ENCODE measurements at places on chromosomes 7 and 10.

DNA sequence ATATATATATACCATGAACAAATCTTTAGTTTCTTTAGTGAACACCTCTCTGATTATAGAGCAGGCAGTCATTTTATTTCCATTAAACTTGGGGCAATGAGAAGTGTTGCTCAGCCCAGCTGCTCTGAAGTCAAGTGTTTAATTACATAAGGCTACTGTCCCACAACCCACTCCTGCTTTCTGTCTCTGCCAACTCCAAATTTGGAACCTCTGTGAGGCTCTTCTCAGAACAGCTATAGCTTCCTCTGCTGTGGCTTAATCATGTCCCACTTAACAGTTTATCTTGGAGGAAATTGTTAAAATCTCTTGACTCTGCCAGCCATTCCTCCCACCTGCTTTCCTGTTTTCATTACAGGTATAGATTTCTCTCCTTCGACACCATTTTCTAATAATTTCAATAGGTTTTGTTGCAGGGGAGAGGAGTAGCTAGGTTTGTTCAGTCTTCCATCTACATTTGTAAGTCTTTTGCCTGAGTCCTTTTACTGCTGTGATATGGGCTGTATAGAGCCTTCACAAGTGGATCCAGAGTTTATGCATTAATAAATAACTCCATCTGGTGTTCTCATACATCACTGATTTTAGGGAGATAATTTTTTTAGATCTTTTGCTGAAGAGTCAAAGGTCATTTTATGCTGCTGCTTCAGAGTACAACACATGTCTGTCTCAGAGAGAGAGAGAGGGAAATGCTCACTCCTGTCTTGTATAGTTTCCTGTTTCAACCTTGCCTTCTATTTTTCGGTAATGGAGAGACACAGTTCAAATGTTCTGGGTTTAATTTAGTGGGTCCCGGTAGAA is 170.4 kb downstream of the WNT2 start:
- DNase-seq, result no peak

DNA sequence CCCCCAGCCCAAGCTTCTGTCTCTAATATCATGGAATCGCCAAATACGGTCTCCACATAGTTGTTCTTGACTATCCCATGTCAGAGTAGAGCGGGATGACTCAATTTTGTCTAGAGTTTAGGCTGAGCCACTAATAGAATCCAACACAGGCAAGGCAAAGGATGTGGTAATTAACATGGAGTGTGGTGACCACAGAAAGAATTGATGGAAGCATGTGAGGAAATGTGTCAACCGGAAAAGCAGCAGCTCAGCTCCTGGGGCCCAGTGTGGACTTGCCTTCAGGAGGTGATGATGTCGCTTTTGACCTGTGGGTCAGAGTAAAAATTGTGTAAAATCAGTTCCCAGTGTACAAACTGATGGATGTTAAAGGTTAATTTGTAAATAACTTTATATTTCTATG is 139.3 kb upstream of the KLF6 start:
- peak; percentile 94 for DNase-seq

DNA sequence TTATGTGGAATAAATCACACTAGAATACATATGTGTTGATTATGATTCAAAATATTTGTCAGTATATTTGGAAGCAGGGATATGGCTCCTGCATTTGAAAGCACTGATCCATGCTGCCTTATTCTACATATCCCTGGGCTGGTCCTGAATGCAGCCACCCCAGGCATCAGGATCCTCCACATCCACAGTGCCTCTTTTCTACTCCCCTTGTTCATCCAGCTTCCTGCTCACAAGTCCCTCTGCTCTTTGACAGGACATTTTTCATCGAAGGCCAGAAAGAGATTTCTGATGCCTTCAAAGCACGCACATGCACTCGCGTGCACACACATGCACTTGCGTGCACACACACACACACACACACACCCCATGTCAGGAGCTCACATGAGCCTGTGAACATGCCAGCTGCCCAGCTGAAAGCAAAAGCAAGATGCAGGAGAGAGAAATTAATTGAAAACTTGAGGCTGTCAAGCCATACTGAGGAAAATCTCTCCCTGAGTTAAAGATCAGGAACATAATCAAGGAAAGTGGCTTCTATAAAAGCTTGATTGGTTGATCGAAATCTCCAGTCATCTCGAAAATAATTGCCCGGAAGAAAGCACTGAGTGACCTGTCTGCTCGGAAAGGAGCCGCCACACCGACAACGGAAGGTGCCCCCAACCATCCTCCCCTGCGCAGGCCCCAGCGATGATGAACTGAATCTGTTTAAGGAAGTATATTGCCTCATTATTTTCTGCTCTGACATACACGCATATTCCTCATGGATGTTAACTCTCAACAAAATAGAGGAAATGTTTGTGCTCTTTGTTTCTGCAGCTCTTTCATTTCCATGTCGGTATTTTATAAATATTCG is 104.0 kb upstream of the ARID5B start:
- no peak for DNase-seq

GRCh38 chr10:59234194-59234593 is 57.8 kb downstream of the PHYHIPL start:
- peak; percentile 13 for DNase-seq

DNA sequence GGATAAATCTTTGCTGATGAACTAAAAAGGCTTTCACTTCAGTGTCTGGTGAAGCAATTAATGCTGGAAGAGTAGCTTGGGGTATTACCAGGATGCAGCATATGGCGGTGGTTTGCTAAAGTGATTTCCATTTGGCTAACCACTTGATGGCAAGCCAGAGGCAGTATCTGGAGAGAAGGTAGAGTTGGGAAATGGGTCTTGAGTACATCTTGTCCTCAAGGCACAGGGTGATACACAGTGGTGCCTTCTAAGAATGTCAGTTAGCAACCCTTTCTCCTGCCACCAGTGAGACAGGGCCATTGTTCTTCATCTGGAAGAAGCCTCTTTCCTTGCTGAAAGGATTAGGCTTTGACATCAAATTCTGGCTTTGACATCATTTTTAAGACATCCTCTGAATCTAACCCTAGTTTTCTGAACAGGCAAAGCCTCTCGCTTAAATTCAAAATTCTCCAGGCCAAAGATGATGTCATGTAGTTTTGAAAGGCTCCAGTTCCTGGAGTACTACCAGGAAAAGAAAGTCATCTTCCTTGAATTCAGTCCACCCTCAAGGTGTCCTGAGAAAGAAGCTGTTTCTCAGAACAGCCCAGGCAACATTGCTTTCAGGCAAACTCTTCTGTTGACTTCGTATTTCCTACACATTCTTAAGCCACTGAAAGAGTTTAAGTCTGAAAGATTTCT is 162.4 kb downstream of the ARID5B start:
- DNase-seq, result no peak

GRCh38 chr7:80997841-80998240 is 79.0 kb upstream of the SEMA3C start:
- DNase-seq, result no peak

DNA sequence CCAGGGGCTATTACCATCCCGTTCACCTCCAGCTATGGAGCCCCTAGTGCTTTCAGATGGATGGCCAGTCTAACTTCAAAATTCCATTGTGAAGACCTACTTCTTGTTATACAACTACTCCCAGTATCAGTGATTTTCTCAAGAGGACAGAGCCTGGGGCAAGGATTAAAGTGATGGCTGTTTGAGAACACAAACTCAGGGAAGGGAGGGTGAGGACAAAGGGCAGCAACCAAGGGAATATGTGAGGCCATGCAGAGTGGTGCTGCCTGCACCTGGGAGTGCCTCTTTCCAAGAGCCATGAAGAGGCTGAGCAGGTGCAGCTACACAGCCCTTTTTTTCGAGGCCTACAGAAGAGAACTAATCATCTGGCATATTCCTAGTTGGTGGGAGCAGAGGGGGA is 303.5 kb upstream of the BMPER start:
- DNase-seq, result no peak

- DNase-seq, result no peak
These were observed 138.7 kb upstream of the SMIM30 start for GRCh38 chr7:113256883-113257531.

DNA sequence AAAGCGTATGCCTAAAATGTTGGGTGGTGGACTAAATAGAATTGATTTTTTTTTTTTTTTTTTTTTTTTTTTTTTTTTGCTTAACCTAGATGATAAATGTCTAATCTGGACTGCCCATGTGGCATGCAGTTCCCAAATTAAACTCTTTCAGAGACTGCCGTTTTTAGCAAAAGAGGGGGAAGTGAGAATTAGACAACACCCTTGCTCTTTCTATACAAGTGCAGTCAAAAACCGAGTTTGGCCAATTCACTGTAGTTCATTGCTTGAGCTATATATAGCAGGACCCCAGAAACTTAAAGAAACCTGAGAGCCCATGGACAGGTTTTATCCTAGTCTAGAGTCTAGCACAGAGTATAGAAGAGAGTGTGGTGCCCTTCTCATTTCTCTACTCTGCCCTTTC is 141.9 kb downstream of the GRM3 start:
- no peak for DNase-seq

- no peak for DNase-seq
These were observed 9.7 kb upstream of the THSD7A start for GRCh38 chr7:11841657-11842056.

DNA sequence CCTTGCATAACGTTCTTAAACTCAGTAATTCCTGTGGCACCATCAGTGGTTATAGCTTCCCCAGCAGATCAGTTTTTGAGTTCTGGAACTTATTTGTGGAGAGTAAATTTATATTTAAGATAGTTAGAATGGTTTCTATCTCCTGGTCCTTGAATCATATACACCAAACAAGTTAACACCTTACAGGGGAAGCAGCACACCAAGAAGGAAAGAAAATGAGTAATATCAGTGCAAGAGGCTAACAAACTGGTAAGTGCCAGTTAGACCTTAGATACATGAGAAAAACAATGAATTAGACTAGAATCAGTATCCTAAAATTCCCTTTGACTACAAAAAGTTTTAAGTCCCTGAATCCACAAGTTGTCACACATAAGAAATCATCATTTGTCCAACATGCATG is 54.2 kb downstream of the ABI1 start:
- DNase-seq, result no peak

DNA sequence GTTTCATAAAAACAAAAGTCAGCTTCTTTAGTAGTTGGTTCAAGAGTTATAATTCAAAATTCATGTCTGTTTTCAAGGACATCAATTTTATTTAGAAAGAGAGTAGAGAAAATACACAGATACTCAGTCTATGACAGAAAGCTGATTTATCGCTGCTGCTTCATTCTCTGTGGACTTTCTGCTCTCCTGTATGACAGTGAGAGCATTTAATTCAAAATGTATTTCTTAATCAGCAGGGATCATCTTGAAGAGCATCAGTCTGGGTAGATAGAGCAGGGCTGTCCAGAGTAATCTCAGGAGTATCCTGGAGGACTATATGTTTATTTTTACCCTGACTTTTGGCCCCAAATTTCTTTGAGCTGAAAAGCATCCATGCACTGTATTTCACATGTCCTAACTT is 1676.7 kb downstream of the REEP3 start:
- DNase-seq, result no peak

DNA sequence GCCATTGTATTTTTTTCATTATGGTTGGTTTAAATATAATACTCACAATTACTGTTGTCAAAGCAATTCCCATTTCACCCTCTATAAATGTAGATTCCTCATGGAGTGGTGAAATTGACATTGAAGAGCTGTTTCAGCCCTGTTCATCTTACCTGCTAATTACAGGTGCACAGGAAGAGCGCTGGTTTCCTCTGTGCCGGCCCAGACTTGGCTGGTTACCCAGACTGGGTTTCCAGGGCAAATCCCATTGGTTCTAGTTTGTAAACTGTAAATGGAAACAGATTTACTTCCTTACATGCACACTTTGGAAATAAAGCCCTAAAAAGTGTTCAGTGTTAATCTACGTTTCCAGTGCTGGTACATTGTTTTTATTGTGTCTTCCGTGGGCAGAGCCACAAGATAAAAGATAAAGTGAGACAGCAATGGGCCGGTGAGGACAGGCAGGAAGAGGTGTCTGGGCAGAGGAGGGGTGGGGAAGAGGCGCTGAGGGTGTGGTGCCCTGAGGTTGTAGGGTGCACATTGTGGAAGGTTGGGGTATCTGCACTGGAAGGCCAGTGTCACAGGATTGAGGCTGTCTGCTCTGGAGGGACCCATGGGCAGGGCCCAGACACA is 71.6 kb upstream of the ZPBP start:
- no peak for DNase-seq

GRCh38 chr10:72089618-72090017 is 1.3 kb upstream of the SPOCK2 start:
- DNase-seq, result no peak

DNA sequence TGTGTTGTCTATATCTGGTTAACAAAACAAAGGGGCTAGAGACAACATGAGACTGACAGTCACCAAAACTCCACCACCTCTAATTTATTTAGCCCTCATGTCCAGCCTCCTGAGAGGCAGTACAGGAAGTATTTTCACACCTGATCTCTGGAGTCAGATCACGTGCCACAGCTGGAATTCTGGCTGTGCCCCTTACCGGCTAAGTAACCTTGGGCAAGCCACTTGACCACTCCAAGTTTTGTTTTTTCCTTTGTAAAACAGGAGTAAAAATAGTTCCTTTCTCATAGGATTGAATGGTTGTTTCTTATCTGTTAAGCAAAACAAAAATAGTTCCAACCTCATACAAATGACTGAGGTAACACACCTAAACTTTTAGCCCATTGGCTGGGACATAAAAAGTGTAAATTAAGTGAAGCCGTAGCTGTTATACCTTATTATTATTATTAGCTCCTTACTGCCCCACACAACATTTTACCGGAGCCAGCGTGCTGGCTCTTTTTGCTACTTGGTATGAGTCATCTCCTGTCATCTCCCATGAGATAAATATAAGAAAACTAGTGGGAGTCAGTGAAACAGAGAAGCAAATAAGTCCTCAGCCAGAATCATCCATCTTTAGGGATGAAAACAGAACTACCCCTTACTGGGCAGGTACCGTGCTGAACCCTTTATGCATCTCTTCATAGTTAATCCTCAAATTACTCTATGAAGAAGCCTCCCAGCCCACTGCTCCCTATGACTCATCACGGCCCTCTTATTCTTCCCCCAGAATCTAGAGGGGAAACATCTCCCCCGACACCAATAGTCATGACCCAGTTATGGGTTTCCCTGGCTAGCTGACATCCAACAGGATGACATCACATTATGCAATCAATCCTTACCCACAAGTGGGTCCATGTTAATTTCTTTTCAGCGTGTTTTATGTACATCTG is 44.9 kb downstream of the PPP1R3C start:
- DNase-seq, result peak; percentile 88

DNA sequence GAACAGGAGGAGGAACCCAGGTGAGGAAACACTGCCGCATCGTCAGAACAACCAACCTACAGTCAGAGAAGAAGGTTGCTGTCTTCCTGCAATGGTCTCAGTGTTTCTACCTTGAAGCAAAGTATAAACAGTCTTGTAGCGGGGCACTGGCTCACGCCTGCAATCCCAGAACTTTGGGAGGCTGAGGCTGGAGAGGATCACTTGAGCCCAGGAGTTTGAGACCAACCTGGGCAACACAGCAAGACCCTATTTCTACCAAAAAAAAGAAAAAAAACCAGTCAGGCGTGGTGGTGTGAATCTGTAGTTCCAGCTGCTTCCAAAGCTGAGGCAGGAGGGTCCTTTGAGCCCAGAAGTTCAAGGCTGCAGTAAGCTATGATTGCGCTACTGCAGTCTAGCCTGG is 23.4 kb downstream of the SNX8 start:
- DNase-seq, result no peak

- DNase-seq, result no peak
These were observed 86.5 kb downstream of the ARID5B start for GRCh38 chr10:61987951-61988379.

- no peak for DNase-seq
These were observed 19.7 kb upstream of the CROT start for GRCh38 chr7:87325576-87326370.

GRCh38 chr7:129824291-129825208 is 128.2 kb downstream of the UBE2H start:
- DNase-seq, result peak; percentile 36

- DNase-seq, result peak; percentile 25
These were observed 74.0 kb downstream of the INHBA start for GRCh38 chr7:41628901-41629300.

- no peak for DNase-seq
These were observed 170.8 kb downstream of the MGMT start for GRCh38 chr10:129637846-129638245.
